ENCODE measurements at places on chromosomes 11 and 22.

DNA sequence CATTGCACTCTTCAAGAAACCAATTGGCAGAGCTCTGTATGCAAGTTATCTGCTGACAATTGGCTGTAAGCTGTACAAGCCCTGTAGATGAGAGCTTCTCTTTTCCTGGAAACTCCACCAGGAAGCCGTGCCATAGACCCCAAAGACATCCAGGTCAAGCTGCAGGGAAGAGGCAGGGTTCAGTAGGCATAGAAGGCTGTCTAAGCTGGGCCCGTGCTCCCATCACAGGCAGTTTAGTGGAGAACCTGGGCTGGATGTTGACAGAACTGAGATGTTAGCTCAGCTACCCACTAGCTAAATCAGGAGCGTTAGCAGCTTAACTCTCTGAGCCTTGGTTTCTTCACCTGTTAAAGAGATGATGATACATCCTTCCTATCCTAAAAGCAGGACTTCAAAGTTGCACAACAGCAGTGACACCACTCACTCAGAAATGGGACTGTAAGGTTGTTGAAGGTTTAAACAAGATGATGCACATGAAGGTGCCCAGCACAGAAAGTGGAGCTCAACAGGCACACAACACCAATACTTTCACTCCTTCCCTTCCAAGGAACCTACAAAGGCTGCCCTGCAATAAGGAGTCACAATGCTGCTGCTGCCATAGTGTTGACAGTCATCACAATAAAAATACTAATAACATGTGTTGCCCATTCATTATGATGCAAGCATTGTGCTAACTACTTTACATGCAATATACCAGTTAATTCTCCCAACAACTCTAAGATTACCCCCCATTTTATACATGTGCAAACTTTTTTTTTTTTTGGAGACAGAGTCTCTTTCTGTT, 115.4 kb downstream of the ZBTB16 start:
- no peak overlapping the region for H3K4me3 ChIP-seq
- H3K27me3 ChIP-seq: no peaks in the 10 kb centered on the region
- no peak for DNase-seq
- no peaks in the 10 kb centered on the region for H3K36me3 ChIP-seq

DNA sequence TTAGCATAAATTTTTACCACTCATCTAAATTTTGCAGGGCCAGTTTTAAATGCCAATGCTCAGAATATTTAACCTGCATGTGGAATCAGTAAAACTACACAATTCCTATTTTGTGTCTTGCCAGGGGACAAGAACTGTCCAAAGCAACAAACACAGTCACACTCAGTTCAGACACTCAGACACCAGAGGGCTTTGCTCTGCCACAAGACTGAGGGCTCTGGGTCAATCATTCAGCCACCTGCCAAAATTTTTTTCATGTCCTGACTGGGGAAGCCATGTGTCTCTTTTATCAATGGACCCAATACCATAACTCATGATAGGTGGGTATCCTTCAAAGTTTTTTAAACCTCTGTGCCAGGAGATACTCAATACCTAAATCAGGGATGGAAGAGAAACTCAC, 304.0 kb upstream of the ANO3 start:
- peak overlapping the region; percentile 46 for H3K27ac ChIP-seq
- DNase-seq: no peak
- H3K4me1 ChIP-seq: peaks cover 9% of the 10 kb centered on the region
- H3K27me3 ChIP-seq: no peaks in the 10 kb centered on the region

- DNase-seq: no peak
- H3K4me1 ChIP-seq: peaks cover 10% of the 10 kb centered on the region
- H3K27ac ChIP-seq: peak overlapping the region; percentile 46
- H3K36me3 ChIP-seq: no peaks in the 10 kb centered on the region
- no peak overlapping the region for H3K4me3 ChIP-seq
Measured at GRCh38 chr11:113663567-113663966, 42.5 kb downstream of the TMPRSS5 start.

GRCh38 chr11:66317723-66318599, 1.1 kb upstream of the CD248 start:
- no peak overlapping the region for H3K4me3 ChIP-seq
- H3K4me1 ChIP-seq: peaks cover 6% of the 10 kb centered on the region
- H3K36me3 ChIP-seq: no peaks in the 10 kb centered on the region
- peak overlapping the region; percentile 2 for H3K27ac ChIP-seq
- DNase-seq: no peak

- no peak for DNase-seq
- H3K36me3 ChIP-seq: no peaks in the 10 kb centered on the region
- no peaks in the 10 kb centered on the region for H3K4me1 ChIP-seq
- peaks cover 3% of the 10 kb centered on the region for H3K27me3 ChIP-seq
Measured at GRCh38 chr22:22588485-22589164, 29.6 kb upstream of the PRAME start.
